ENCODE measurements at places on chromosomes 3 and 15.
A peak's percentile ranks its signal among the peaks of the same experiment; 100 is the strongest.

DNA sequence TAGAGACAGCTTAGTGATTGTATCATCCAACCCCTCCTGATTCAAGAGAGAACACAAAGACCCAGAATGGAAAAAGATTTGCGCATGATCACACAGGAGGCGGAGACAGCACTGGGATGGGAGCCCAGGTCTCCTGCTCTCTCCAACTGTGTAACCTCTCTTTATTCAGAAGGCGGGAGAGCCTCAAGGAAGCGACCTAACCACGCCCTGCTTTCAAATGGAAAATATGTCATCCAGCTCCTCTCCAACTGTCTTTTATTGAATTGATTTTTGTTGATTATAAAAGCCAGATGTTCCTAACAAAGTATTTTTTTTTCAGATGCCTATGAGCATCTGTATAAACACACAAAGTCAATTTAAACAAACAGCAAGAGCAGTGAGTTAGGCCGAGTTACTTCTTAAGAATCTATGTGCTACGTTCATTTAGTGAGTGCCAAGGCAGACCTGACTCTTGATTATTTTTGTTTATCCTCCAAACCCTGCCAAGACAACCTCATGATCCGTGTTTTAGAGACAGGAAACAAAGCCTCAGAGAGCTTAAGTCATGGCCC is 74.5 kb downstream of the BFSP2 start:
- DNase-seq, result no peak

DNA sequence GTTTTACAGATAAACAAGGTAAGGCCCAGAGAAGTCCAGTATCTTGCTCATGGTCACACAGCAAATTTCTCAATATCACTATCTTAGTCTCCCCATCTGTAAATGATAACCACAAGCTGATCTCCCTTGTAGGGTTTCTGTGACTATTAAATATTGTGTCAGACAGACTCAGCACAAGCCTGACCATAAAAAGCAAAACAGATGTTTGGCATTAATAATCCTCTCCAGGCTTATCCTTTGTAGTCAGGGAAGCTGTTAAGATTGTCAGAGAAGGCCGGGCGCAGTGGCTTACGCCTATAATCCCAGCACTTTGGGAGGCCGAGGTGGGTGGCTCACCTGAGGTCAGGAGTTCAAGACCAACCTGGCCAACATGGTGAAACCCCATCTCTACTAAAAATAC is 173.2 kb upstream of the PRICKLE2 start:
- DNase-seq, result no peak

- DNase-seq, result no peak
Measured at GRCh38 chr3:106714400-106714799, 662.8 kb upstream of the CCDC54 start.

GRCh38 chr3:169295912-169296570 is 367.5 kb downstream of the MECOM start:
- DNase-seq, result no peak

- DNase-seq, result no peak
Measured at GRCh38 chr3:195184716-195185421, 86.1 kb downstream of the XXYLT1 start.

DNA sequence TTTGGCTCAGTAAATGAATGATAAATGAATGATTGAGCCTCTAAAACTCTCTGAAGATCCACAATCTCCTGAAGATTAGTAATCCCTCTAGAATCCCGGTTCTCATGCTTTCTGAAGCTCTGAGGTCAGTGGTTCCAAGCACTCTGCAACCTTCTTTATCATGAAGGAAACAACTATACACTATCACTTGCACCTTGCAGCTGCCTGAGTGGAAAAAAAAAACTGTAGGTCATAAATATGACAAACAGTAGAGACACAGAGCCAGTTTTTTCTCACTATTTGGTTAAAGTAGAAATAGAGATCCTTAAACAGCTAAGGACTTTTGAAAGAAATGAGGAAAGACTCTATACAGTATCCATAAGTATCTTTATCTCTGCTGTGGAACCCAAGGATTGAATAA is 122.0 kb upstream of the CRBN start:
- DNase-seq, result no peak

- no peak for DNase-seq
Measured at GRCh38 chr3:179036626-179037300, 34.8 kb downstream of the ZMAT3 start.

DNA sequence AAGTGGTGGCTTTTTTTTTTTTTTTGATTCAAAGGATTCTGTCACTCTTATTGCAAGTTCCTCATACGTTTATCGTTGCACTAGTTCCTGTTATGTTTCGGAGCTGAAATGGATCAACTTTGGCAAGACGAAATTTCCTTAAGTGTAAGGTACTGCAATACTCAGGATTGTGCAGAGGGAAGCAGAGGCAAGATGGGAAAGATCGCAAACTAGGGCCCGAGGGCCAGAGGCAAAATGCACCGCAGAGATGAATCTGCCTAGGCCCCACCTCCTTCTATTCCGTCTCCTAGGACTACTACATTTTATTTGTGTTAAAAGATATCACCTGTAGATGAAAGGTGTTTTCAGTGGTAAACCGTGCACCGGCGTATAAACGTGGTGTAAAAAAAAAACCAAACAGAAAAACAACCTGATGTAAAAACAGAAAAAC is 331 bp downstream of the RNU6-1 start:
- DNase-seq, result no peak

DNA sequence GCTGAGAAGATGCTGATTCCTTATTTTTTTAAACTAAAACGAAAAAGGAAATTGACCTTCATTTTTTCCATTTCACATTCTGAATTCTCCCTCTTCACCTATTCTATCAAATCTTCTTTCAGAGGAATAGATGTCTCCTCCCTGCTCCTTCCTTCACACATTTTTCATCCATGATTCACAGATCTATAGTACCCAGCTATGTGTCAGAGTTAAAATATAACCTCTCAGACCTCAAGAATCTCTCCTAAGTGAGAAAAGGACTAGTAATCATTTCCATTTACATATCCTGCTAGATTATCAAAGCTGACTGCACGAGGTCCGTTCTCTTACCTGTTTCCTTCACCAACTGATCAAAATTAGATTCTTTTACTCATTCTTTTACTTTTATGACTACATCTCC is 1297.6 kb upstream of the ALCAM start:
- no peak for DNase-seq

DNA sequence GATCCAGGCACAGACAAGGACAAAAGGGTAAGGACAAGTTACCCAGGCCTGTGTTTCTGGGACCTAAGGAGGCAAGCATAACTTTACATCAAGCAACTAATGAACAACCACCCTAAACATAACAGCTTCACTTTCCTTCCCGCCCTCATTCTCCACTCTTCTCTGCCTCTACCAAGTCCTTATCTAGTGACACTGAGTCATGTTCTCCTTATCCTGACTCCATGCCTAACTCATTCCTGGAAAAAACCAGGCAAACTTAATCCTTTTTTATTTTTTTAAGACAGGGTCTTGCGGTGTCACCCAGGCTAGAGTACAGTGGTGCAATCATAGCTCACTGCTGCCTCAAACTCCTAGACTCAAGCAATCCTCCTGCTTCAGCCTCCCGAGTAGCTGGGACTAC is 44.5 kb downstream of the TMEM44 start:
- DNase-seq, result no peak

GRCh38 chr3:33219175-33219487 is 521 bp upstream of the SUSD5 start:
- no peak for DNase-seq

DNA sequence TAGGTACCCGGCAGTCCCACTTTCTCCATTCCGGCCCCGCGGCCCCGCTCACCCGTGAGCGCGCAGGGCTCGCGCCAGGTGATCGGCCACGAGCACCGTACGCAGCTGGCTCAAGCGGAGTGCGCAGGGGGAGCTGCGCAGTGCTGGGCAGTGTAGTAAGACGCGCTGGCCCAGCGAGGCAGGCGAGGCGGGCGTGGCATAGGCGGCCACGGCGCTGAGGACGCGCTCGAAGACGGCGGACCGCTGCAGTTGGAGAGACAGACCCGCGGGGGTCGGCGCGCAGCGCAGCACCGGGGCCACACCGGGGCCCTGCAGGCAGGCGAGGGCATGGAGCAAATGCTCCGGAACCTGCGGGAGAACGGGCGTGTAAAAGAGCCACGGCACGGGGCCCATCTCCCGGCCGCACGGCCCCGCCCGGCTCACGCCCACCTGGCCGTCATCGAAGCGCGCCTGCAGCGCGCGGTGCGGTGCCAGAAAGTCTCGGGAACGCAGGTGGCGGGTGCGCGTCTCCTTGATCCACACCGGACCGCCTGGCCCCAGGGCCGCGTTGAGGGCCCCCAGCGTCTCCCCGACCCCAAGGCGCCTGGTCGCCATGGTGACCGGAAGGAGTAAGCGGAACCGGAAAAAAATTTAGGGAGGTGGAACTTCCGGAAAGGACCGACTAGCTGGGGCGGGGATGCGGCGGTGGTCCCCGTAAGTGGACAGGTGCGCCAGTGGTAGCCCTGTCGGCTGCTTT is at the start of gene DALRD3:
Gene DALRD3, minus strand, starts transcription at position 610 of the 736 bp plus-strand sequence. Its CDS starts 16 bp downstream, at position 594.
- peak; percentile 73 for DNase-seq

- DNase-seq, result peak; percentile 55
Measured at GRCh38 chr15:94272251-94272898, 41.0 kb downstream of the MCTP2 start.

GRCh38 chr3:25412269-25412668 is 15.8 kb upstream of the RARB start:
- no peak for DNase-seq

GRCh38 chr3:131796111-131796510 is 238.7 kb downstream of the CPNE4 start:
- DNase-seq, result no peak

DNA sequence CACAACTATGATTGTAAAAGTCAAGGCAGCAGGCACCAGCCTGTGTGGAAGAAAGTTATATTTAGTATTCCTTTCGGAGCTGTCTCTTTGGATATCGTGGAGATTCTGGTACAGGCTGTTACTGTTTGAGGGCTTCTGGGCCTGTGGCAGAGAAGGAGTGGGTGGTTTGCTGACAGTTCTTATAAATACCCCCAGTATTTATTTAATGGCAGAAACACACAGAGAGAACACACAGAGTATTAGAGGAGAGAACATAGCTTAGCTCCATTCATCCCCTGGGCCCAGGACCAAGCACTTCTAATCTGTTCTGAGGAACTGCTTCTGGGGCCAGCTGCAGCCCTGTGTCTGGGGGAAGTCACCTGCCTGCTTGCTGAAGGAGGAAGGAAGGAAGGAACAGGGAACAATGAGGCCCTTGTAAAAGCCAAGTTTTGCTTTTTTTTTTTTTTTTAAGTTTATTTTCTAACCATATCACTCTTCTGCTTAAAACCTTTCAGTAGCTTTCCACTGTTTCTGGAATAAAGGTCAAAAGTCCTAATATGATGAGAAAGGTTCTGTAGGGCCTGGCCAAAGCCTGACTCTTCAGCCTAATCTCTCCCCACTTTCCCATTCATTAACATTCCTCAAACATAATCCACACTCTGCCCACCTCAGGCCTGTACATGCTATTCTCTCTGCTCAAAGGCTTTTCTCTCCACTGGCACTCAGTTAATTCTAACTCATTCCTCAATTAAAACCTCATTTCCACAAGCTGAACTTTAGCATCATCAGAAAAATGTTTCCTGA is 11.8 kb upstream of the PP2D1 start:
- no peak for DNase-seq

DNA sequence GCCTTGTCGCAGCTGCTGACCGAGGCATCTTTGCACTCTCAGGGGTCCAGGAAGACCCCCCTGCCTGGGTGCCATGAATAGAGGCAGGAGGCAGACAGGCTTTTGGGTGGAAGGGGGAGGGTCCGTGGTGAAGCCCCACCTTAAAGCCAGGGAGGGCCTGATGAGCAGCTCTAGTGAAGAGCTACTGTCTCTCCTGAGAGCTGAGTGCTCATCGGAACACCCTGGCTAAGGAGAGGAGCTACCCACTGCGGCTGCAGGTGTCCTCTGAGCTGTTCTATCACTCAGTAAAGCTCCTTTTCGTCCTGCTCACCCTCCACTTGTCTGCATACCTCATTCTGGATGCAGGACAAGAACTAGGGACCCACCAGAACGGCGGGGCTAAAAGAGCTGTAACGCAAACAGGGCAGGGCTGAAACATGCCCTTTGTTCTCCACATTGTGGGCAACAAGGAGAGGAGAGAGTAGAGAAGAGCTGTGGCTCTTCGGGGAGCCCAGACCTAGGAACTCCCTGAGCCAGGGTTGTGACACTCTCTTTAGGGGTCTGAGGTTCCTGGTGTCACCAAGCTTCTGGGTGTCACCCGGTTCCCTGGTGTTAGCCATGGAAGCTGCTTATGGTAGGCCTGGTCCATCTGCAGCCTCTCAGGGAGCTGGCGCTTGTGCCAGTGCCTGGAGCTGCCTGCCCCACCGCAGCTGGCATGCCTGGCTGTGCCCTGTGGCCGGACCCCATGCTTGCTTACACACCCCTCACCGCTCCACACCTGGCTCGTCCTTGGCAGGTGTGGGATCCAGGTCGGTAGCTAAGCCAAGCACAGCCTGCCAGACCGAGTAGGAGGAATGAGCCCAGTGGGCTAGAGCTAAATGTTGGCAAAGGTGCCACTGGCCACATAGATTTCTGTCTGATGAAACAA is 26.2 kb upstream of the TFG start:
- DNase-seq, result no peak

- no peak for DNase-seq
Measured at GRCh38 chr3:134896696-134897095, 101.6 kb downstream of the EPHB1 start.

GRCh38 chr15:87877114-87877810 is 379.3 kb downstream of the NTRK3 start:
- no peak for DNase-seq

- peak; percentile 34 for DNase-seq
Measured at GRCh38 chr15:77944002-77944867, 133.3 kb downstream of the TBC1D2B start.

GRCh38 chr15:38876621-38877020 is 312.0 kb upstream of the RASGRP1 start:
- no peak for DNase-seq

- DNase-seq, result no peak
Measured at GRCh38 chr15:49823987-49824774, 203.3 kb downstream of the DTWD1 start.

DNA sequence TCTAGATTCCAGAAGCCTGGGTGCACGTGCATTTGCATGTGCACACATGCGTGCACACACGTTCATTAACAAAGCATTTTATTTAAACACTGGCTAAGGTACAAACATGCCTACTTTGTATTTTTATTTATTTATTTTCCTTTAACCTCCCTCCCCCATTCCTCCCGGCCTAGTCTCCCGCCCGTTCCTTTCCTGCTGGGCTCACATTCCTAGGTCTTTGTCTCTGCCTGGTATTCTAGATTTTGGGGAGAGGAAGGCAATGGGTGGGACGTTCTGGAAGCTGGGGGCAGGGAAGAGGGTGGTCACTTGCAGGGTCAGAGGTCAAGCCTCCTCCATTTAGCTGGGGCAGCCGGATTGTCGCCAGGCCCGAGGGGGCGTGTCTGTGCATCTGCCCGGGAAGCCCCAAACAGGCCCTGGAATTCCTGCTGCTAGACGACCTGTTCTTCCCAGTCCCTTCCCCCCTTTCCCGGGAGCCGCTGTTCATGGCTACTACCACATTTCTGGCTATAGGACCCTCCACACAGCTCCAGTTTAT is 51.8 kb downstream of the TRIM71 start:
- DNase-seq, result no peak

GRCh38 chr3:45321607-45322391 is 66.6 kb upstream of the LARS2 start:
- no peak for DNase-seq

GRCh38 chr15:101373577-101373976 is 78.5 kb upstream of the SNRPA1 start:
- DNase-seq, result no peak
